Omental fat pad (tissue), 4 donors: ENCODE measurements at places on chromosomes 12 and 14. TPM values are rescaled to one million over a fixed set of nuclear protein-coding genes. Genes with fewer than 3 reads are reported as not detected.

GRCh38 chr12:7180685-7181084 is 8.8 kb upstream of the PEX5 start:
- DNase-seq, result no peak

- DNase-seq, result no peak
Measured at GRCh38 chr12:51661836-51662235, 70.8 kb downstream of the SCN8A start.

GRCh38 chr12:116964054-116965050 is 53.6 kb downstream of the FBXW8 start:
- no peak for DNase-seq

GRCh38 chr12:122895704-122896636 is at the start of gene VPS37B:
Gene VPS37B, minus strand, starts transcription at chr12:122896124. Its CDS starts 62 bp downstream, at chr12:122896062.
- peak; percentile 91 for DNase-seq

DNA sequence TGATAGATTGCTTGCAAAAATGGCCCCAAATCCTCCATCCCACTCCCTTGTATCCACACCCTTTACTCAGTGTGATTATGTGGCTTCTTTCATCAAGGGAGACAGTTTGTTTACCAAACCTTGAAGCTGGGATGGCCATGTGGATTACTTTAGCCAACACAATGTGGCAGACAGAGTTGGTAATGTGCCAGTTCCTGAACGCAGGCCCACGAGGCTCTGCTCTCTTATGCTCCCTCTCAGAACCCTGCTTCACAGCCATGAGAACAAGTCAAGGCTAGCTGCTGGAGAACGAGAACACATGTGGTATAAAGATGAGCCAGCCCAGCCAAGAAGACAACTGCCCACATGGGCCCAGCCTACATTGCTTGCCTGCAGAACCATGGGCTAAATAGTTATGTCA is 162.3 kb downstream of the NDUFA12 start:
- no peak for DNase-seq

GRCh38 chr12:55624056-55624455 is 12.6 kb upstream of the OR10P1 start:
- DNase-seq, result no peak

DNA sequence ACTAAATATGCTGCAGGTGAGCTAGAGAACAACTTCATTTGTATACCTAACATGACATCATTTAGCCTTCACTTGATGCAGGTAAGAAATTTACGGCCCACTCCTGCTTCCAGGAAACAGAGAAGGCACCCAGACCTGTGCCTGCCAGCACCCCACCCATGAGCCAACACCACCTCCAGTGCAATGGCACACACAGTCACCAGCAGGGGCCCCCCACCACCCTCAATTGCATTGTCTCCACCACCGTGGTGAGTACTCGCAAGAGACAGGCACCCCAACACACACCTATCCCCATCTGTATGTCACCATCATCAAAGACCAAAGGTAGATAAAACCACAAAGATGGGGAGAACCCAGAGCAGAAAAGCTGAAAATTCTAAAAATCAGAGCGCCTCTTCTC is 107.6 kb downstream of the KLHL28 start:
- no peak for DNase-seq

DNA sequence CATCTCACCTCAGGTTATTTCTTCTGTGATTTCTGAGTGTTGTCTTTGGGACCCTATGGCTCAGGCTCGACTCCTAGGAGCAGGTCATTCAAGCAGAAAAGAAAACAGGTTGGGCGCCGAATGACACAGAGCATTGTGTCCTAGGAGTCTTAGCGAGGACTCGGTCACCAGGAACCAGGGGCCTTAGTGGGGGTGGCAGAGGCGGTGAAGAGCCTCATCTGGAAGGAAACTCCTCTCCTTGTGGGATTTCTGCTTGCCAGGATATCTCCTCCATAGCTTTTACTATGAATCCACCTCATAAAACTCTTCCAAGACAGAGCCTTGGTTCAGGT is 630 bp downstream of the PLEKHH1 start:
- no peak for DNase-seq

FUT8 gene
- total RNA-seq, result 24.8 TPM

OR4E2 gene
- total RNA-seq, result not detected

FGF6 gene
- total RNA-seq, result not detected

SMCO2 gene
- total RNA-seq, result not detected

TPPP2 gene
- total RNA-seq, result not detected

FMNL3 gene
- total RNA-seq, result 5.7 TPM
